ENCODE measurements at places on chromosomes 7 and 10.

GRCh38 chr10:48543182-48543844 is 61.6 kb downstream of the ARHGAP22 start:
- DNase-seq: no peak

GRCh38 chr10:73644767-73645166 is 3.5 kb upstream of the MYOZ1 start:
- no peak for DNase-seq

GRCh38 chr10:12909836-12910185 is 91.7 kb downstream of the CCDC3 start:
- no peak for DNase-seq

- no peak for DNase-seq
These were observed 48.2 kb downstream of the DNAJC12 start for GRCh38 chr10:67789769-67790168.
